ENCODE measurements at places on chromosomes 4 and X.

GRCh38 chr4:95000076-95000648 is 242.4 kb downstream of the BMPR1B start:
- no peak for DNase-seq

DNA sequence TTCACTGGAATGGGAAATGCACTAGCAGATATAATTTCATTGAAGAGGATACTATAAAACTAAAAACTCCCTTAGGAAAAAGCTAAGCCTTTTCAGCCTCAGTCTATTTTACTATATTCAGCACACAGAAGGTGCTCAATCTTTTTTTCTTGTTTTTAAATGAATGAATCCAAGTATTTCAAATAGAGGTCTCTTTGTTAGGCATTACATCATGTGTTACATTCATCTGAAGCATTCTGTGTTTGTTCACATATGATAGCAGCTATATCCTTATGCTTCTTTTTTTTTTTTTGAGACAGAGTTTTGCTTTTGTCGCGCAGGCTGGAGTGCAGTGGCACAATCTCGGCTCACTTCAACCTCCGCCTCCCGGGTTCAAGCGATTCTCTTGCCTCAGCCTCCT is 278.4 kb downstream of the CAMK2D start:
- no peak for DNase-seq

GRCh38 chrX:101744085-101744484 is 84.4 kb upstream of the ARMCX2 start:
- DNase-seq: no peak

DNA sequence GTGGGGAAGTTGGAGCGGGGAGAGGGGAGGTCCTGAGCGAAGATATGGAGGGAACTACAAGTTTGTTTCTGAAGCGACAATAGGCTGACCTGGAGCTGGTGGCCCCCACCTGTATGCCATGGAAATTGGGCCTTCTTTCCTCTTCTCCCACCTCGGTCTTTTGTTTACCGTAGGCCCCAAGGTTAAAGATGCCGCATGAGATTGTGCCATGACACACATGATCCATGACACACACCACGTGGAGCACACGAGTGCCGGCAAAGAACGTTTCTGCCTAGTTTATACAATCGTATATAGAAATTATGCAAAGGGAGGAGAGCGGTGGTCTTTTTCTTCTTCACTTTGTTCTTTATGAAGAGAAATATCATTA is 408 bp downstream of the TMEM33 start:
- DNase-seq: peak; percentile 13

- DNase-seq: no peak
Measured at GRCh38 chrX:143082537-143082936, 56.8 kb downstream of the SPANXN4 start.

GRCh38 chr4:150546286-150546685 is 35.7 kb upstream of the MAB21L2 start:
- DNase-seq: no peak

DNA sequence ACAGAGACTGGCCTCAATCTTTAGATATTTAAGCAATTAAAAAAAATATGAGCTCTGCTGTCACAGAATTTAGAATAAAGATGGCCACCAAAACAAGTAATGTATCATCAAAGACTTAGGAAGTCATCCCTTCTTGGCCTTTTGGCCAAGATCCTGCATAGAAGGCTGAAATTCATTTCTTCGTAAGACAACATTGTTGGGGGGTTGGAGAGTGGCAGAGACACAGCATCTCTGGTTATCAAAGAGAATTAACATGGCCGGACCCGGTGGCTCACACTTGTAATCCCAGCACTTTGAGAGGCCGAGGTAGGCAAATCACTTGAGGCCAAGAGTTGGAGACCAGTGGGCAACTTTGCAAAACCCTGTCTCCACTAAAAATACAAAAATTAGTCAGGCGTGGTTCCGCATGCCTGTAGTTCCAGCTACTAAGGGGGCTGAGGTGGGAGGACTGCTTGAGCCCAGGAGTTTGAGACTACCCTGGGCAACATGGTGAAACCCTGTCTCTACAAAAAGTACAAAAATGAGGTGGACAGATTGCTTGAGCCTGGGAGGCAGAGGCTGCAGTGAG is 4.0 kb downstream of the PPM1K start:
- DNase-seq: no peak

GRCh38 chrX:9196961-9197640 is 163.2 kb upstream of the FAM9B start:
- DNase-seq: no peak

DNA sequence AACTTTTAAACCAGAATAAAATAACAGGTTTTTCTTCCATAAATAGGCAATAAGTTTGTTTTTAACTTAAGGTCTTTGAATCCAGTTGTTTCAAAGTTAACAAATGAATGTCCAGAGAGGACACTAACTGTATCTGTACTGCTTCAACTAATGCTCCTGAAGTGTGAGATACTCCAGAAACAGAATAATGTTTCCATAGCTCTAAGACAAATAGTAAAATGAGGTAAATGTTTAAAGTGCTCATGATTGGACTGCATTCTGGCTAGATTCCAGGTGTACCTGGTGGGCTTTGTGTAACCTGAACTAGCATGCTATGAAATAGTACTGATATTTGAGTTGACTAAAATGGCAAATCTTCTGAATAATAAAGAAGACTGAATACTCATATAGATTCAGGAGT is 51.7 kb downstream of the METTL14 start:
- DNase-seq: no peak

DNA sequence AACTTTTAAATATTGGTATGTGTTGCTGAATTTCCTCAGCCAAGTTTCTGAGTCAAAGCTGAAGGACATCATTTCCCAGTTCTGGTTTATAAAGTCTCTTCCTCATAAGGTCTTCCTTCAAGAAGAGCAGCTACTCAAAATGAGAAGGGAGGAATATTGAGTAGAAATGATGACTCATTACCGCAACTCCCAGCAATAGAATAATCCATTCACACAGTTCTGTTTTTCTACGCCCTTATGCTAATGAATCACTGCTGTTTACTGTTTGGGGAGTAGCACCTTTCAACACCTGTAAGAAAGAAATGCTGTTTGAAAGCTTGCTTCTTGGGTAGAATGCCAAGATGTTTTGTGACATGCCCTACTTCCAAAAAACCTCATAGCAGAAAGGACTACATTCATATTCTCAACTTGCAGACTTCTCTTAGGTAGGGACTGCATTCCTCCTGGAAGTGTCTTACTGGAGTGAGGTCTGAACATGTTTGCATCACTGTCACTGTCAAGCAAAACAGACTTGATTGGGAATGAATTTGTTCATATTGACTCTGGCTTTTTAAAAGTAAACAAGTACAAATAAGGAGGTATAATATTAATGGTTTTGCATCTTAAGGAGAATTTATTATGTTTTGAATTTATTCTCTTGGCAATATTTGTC is 147.2 kb upstream of the BANK1 start:
- no peak for DNase-seq

GRCh38 chrX:22165732-22166457 is 106.8 kb upstream of the CBLL2 start:
- no peak for DNase-seq

DNA sequence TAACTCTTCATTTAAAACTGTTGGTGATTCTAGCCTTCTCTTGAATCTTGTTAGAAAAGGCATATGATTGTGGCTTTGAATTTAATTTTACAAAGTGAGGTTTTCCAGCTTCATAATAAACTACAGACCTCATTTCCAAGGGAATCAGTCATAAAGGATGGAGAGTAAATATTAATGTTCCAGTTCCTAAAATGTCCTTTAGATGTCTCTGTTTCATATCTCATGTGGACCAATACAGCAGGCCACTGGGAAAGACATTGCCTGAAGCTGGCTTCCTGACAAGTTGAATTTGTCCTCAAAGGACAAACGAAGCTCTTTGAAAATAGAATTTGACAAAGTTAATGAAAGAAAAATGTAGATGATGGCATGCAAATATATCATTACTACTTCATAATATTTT is 125.4 kb downstream of the ZNF330 start:
- no peak for DNase-seq

DNA sequence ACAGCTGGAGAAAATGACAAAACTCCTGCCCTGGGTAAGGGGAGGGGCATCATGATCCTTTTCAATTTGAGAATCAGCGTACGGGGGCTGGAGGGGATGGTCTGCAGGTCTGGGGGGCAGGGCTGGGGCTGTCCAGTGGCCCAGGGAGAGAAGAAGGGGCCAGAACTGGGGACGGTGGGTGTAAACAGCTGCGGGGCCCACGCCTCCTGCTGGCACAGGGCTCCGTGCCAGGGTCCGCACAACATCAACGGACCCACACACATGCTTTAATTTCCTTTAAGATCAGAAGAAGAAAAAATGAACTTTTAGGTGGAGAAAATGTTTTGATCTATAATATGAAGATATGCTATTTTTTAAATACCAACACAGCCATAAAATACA is 52.1 kb downstream of the PSAPL1 start:
- DNase-seq: no peak

DNA sequence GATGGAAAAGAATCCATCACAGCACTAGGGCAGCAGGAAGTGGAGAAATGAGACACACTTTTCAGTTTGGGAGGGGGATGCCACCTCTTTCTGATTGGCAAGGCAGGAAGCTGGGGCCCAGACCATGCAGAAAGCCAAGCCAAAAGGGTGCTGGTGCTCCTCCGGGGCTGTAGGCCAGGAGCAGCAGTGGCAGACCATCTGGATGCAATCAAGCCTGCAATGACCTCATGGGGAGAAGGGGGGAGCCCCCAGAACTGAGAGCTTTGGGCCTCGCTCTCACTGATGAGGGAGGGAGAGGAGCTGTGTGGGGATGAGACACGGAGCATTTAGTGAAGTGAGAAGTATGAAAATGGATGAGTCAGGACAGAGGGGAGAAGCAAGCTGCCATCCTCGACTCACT is 141.3 kb upstream of the NALF2 start:
- DNase-seq: no peak

GRCh38 chr4:137678796-137679195 is 146.5 kb upstream of the PCDH18 start:
- no peak for DNase-seq

- DNase-seq: no peak
Measured at GRCh38 chrX:44017676-44018075, 44.5 kb upstream of the NDP start.

- no peak for DNase-seq
Measured at GRCh38 chr4:87049508-87049907, 114.7 kb downstream of the AFF1 start.

DNA sequence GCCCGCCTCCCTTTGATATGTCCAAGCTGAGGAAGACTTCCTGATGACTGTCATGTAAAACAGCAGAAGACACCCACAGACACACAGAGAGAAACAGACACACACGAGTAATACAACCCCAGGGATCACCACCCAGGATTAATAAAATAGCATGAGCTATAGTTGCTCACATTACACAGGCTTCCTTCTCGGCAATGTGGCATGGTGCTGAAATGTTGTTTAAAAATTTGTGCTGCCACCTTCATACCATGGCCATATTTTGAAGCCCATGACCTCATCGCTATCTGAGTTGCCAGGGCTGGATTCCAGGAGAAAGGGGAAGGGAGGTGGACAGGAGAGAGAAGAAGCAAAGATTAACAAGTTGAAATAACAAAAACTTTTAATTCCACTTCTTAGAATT is 111.7 kb downstream of the SYNPO2 start:
- DNase-seq: no peak

GRCh38 chrX:44456685-44457084 is 86.0 kb downstream of the FUNDC1 start:
- no peak for DNase-seq

- DNase-seq: no peak
Measured at GRCh38 chrX:55240788-55241340, 20.7 kb downstream of the PAGE5 start.

DNA sequence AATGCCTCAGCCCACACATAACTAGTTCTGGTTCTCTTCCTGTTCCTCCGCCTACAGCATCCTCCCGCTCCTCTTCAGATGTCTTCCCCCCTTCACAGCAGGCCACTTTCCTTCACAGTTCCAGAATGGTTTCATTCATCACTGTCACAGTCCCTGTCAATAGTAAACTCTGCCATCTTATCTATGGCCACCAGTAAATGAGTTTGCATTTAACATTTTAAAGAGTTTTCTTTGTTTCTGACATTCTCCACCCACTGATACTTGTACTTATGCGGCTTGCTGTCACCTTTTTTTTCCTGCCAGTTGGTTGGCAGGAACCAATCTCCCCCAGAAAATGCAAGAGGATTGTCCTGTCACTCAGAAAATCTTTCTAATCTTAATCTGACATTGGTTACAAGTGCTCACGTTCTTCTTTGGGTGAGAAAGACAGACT is 114.1 kb downstream of the GLUD2 start:
- DNase-seq: peak; percentile 1

DNA sequence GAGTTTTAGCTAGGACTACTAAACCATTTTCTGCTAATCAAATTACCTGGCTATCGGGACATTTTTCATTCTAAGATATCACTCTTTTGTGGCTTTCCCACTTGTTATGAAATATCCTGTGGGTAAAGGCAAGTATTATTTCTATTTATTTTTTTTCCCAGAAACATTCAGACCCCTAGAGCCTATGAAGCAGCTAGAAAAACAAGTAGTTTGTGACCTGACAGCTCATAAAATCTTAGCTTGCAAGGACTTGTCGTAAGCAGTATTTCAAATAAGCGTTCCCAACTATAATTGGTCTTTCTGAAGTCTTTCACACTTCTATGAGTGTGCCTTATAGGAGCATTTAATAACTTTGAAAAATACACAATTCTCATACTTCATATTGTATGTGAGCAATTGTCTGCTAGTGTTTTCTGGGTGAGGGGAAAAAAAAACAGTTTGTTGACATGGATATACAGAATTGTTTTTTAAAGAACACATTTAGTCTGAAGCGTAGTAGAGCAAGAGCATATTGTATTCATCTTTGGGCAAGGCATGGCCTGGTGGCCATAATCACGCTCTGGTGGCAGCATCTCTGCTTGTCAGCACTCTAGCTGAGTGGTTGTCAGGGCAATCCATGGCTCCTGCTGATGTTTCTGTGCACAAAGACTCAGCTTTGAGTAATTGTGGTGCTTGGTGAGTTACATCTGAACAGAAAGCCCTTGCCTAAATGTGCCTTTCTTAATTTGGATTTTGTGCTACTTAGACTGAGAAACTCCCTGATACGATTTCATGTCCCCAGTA is 2.6 kb downstream of the MCUB start:
- DNase-seq: no peak

DNA sequence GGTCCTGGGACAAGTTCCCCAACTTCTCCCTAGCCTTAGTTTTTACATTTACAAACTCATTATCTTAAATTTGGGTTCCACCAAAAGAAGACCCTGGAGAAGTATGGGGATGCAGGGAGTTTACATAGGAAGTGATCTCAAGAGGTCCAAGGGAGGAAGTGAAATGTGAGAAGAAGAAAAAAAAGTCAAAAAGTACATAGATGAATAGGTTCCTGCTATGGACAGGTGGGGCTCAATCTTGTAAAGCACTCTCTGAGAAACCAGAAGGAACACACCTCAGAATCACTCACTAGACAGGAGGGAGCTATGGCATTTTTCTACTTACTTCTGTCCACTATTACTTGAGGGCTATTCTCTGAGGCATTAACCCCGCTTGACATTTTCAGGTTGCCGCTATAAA is 56.6 kb downstream of the ARHGAP6 start:
- DNase-seq: no peak

GRCh38 chr4:165380805-165381204 is 2.0 kb downstream of the CPE start:
- no peak for DNase-seq

- DNase-seq: no peak
Measured at GRCh38 chr4:100836929-100837328, 319.1 kb upstream of the EMCN start.

- DNase-seq: no peak
Measured at GRCh38 chrX:19981947-19982346, 8.9 kb downstream of the BCLAF3 start.

GRCh38 chrX:76172325-76172893 is 453 bp upstream of the PBDC1 start:
- DNase-seq: no peak
